ENCODE measurements at places on chromosomes 3 and 15.

DNA sequence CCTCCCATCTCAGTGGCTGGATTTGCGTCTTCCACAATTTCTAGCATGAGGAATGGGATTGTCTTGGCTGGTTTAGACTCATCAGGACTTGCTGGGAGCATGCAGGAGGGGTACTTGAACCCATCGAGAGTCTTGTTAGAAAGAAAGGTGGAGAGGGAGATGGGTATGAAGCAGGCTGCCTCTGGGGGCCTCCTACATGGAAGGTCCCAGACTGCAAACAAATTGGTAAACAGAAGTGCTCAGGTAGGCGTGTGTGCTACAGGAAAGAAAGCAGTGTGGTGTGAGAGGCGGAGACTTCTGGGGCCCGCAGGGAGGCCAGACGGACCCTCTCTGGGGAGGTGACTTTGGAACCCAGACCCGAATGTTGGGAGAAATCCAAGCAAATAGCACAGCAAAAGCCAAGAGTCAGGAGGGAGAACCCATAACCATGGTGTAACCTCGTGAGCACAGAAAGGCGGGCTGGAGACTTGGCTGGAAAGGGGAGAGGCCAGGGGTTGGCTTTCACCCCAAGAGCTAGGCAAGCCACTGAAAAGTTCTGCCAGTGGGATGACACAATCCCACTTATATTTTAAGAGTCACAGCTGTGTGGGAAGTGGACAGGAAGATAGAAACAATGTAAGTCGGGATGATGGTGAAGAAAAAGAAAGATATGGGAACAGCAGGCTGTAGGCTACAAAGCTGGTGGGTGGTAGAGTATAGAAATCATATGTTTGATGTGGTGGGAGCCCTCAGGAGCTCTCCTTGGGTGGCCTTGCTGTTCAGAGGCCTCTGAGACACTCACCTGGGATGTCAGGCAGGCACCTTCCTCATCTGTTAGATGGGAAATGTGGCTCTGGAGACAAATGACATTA is 130.1 kb upstream of the PRR20G start:
- DNase-seq, result no peak

DNA sequence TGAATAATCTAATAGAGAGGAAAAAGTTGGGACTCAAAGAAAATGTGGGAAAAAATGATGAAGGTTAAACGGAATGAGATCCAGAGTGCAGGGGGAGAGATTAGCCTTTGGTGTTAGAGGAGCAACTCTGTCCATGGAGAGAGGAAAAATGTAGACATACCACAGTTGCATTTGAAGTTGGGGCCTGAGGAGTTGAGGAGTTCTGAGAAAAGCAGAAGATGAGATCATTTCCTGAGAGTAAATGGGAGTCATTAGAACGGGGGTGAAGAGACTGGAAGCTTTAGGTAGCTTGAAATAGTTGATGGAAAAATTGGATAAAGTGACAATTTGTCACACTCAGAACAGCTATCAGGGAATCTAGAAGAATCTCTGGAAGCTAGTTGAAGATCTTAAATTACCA is 7.3 kb downstream of the CCR5AS start:
- no peak for DNase-seq

- DNase-seq, result no peak
These were observed 58.4 kb downstream of the GAP43 start for GRCh38 chr3:115681736-115682135.

- no peak for DNase-seq
These were observed 21.7 kb downstream of the RAB8B start for GRCh38 chr15:63211092-63211490.

DNA sequence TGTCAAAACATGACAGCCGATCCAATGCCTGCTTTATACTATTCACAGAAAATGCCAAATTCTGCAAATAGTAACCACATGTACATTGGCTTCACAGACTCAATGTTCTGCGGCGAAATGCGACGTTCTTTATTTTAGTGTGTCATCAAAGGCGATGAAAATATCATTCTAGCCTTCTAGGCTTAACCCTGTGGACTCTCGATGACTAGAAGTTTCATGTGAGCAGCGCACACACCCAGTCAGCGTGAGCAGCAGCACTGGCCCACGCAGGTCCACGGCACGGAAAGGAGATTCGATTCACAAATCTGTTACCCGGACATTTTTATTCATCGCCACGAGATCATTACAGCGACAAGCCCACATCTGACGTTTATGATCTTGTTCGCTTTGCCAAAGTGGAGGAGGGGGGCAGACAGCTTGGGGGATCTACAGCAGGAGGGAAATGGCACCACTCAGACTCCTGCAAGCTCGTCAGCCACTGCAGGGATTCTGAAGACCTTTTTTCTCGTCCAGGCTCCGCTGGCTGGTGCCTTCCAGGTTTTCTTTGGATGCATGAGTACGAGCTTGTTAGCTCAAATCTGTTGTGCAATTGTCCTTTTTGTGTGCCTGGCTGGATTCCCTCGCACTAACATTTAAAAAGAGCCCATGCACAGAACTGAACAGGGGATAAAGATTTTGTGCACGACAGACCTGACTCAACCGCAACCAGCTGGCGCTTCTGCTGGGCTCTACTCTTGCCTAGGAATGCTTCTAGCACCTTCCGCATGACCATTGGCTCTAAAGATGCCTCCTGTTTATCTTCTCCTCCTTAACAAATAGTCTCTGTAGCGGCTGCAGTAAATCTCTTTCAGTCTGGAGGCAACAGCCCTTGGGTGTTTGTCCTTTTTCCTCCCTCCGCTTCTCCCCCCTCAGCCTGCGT is 938.4 kb downstream of the MCTP2 start:
- DNase-seq, result no peak

- no peak for DNase-seq
These were observed 563.2 kb downstream of the GBE1 start for GRCh38 chr3:81198216-81198615.
